Fibroblast of mammary gland (primary cell): ENCODE measurements at places on chromosomes 1 and 21.

DNA sequence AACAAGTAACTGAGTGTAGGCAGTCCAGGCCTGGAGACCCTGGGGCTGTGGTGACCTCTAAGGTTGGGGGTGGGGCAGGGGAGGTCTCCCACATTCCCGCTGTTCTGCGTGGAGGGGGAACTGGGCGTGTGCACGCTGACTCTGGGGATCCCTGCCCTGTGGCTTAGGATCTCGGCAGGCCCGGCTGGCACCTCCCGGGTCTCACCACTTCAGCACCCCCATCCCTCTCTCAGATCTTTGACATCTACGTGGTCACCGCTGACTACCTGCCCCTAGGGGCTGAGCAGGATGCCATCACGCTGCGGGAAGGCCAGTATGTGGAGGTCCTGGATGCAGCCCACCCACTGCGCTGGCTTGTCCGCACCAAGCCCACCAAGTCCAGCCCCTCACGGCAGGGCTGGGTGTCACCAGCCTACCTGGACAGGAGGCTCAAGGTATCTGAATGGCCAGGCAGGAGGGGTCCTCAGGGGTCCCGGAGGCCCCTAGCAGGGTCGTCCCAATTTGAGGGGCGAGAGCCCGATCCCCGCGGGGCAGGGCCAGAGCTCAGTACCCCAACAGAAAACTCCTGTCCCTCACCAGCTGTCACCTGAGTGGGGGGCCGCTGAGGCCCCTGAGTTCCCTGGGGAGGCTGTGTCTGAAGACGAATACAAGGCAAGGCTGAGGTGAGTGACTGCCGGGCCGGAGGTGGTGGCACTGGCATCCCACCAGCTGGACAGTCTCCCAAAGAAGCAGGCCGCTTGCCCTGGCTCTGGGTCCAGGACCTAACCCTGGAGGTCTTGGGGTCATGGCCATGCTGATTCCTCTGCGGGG, 68.7 kb downstream of the TRIM11 start:
- no peak for DNase-seq

DNA sequence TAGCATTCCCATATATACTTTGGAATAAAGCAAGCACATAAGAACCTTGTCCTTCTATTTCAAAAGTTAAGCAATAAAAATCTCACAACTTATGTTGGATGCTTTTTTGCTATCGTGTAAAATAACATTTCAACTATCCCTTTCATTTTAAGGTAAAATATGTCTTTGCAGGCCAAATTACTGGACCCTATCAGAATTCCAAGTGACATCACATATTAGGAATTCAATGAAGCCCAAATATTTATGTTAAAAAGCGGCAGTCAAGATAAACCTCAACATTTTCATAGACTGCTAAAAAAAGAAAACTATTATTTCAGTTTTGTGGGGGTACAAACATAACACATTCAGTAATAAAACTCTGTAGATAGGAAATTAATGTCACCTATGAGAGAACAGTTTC, 252.0 kb downstream of the KCTD3 start:
- no peak for DNase-seq

GRCh38 chr1:154419620-154420571, 14.8 kb downstream of the IL6R start:
- peak; percentile 96 for DNase-seq

- DNase-seq = no peak
Measured at GRCh38 chr1:151108331-151108730, 37.8 kb downstream of the GABPB2 start.

- no peak for DNase-seq
Measured at GRCh38 chr1:222583079-222583478, 6.7 kb downstream of the TAF1A start.

DNA sequence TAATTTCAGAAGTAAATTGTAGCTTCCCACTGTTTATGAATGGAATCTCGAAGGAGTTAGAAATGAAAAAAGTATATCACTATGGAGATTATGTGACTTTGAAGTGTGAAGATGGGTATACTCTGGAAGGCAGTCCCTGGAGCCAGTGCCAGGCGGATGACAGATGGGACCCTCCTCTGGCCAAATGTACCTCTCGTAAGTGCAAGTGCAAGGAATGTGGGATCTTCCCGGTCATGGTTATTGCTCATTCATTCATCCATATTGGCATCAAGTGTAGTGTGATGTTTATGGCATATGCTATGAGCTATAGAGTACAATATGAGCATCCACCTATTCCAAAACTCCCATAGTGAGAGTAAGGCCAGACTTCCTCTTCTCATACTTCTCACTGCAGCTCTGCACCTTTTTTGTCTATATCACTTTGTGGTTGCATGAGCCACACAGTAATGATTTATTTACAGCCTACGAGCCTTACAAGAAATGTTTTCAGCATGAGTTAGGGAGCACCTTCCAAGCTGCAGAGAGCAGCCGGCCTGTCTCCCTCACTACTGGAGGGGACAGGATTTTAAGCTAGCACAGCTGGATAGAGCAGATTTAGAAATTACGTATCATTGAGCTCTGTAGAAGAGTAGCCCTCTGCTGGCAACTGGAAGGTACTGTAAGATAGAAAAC, 24.9 kb upstream of the CR1L start:
- peak; percentile 56 for DNase-seq
